GM19239 (cell line): ENCODE measurements at places on chromosomes 6 and 20.

DNA sequence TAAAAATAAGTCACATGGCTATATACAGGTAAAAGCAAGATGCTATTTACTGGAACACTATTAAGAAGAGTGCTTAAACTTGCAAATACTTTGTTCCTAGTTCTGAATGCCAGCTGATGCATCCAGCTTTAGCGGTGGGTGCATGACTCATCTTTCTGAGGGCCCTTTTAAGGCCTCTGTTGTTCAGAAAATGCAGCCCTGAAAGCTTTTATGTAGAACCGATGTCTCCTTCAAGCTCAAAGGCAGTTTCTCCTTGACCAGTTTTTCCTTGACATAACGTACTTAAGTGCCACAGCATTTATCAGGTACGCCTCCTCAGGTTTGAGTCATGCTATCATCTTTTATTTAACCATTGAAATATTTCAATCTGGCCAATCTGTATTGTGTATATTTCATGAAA is 82.8 kb downstream of the MLIP start:
- no peak for DNase-seq

DNA sequence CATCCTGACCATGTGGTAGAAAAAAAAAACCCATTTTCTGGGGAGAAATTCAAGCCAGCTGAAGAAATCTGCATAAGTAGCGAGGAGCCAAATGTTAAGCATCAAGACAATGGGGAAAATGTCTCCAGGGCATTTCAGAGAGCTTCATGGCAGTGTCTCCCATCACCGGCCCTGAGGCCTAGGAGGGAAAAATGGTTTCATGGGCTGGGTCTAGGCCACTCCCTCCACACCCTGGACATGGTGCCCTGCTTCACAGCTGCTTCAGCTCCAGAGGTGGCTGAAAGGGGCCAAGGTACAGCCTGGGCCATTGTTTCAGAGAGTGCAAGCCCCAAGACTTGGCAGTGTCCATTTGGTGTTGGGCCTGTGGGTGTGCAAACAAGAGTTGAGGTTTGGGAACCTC is 34.4 kb upstream of the B3GAT2 start:
- no peak for DNase-seq

DNA sequence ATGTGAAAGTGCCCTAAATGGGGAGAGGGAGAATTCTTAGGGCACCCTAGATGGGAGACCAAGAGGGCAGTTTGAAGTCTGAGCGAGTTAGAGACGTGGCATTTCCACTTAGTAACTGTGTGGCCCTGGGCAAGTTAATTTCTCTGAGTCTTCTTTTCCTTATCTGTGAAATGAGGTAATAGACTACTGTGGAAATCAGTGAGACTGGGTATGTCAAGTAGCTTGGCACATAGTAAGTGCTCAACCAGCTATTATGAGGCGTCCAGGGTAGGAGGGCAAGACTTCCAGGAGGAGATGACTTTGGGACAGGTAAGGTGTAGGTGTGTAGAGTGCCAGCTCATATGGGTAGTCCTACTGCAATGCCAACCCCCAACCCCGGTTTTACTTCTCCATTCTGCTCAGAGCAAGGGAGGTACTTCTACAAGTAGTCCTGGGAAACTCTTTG is 770 bp downstream of the KIF3B start:
- DNase-seq: peak; percentile 66

GRCh38 chr20:8094415-8094818 is 37.6 kb upstream of the PLCB1 start:
- DNase-seq: no peak

DNA sequence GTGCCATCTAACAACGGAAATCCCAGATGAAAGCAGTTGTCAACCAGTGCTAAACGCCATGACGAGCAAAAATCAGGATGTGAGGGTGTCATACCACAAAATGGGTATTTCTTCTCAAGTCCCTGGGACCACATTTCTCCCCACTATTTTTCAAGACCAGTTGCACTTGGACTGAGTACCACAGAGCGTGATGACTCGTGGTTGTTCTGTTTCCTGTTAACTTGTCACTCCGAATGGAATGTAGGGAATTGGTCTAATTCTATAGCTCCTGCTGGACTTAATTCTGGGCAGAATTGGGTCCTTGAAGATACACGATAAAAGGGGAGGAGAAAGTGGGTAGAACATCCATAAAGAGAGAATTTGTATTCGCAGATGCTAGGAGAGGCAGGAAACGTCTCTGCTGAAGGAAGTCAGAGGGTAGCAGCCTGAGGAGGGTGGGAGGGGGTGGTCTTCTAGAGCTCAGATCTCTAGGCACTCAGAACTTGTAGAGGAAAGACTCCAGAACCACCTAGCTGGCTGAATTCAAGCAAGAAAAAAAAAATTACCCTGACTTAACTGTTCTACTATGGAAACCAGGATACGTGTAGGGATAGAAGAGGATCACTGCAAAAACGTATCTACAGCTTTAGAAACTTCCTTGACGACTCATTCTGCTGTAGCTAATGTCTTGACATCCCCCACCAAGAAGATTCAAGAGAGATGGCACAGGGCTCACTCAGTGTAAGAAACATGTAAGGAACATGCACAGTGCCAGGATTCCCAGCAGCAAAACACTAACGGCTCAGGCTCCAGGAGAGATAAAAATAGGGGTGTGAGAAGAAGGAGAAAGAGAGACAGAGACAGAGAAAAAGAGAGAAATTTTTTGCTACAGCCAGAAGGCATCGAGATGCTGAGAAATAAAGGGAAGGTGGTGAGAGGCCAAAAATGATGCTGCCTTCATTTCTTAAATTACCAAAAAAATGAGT is 494.7 kb downstream of the CD83 start:
- no peak for DNase-seq

- DNase-seq: no peak
Measured at GRCh38 chr6:38646166-38646878, 6.6 kb upstream of the BTBD9 start.

GRCh38 chr6:156191895-156192294 is 585.3 kb upstream of the ARID1B start:
- DNase-seq: no peak

DNA sequence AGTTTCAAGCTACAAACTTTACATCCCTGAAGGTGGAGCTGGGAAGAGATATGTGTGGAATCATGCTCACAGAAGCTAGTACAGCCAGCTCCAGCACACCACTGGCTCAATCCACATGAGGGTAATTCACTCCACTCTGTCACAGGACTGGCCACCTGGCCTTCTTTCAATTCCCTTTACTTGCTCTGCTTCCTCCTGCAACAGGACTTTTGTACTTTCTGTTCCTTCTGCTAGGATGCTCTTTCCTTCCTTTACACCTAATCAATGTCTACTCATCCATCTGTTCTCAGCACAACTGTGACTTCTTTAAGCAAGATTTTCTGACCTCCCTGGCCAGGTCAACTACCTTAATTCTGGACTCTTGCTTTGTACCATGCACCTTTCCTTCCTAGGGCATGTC is 39.4 kb upstream of the MYB start:
- DNase-seq: no peak

DNA sequence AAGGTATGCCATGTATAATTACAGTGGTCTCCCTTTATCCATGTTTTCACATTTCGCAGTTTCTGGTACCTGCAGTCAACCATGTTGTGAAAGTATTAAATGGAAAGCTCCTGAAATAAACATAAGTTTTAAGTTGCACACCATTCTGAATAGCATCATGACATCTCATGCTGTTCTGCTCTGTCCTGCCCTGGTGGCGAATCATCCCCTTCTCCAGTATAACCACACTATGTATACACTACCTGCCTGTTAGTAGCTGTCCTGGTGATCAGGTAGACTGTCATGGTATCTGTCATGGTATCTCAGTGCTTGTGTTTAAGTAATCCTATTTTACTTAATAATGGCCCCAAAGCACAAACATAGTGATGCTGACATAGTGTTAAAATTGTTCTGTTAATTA is 97.1 kb downstream of the ZFAND3 start:
- DNase-seq: no peak

DNA sequence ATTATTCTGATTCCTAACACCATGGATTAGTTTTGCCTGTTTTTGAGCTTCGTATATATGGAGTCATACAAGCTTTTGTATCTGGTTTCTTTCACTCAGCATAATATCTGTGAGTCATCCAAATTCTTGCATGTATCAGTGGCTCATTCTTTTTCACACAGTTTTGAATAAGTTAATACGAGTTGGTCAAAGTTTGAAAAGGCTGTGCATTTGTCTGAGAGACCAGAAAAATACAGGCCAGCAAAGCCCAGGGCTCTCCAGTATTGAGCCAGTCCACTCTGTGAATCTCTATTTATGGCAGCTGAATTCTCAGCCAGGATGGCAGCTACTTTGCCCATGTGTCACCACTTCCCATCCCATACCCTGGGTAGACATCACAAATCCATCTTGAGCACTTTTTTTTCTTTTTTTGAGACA is 7.2 kb upstream of the CHMP4B start:
- DNase-seq: no peak

DNA sequence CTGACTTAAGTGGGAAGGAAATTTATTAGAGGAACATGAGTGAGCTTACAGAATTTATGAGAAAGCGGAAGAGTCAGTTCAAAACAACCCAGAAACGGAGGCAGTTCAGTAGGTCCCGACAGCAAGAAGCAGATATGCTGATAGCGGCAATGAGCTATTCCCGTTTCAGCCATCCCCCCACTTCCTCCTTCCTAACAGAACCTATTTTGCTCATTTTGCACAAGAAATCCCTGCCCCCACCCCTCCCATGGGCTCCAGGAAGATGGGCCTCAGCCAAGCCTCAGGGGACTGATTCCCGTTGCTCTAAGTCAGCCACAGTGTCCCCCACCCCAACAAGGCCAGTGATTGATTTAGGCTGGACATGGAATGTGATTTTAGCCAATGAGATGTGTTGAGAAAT is 157.5 kb downstream of the CEBPB start:
- DNase-seq: no peak

- no peak for DNase-seq
Measured at GRCh38 chr6:70103798-70104197, 199.1 kb downstream of the COL9A1 start.

GRCh38 chr20:5642155-5642981 is 107.8 kb upstream of the SHLD1 start:
- no peak for DNase-seq

DNA sequence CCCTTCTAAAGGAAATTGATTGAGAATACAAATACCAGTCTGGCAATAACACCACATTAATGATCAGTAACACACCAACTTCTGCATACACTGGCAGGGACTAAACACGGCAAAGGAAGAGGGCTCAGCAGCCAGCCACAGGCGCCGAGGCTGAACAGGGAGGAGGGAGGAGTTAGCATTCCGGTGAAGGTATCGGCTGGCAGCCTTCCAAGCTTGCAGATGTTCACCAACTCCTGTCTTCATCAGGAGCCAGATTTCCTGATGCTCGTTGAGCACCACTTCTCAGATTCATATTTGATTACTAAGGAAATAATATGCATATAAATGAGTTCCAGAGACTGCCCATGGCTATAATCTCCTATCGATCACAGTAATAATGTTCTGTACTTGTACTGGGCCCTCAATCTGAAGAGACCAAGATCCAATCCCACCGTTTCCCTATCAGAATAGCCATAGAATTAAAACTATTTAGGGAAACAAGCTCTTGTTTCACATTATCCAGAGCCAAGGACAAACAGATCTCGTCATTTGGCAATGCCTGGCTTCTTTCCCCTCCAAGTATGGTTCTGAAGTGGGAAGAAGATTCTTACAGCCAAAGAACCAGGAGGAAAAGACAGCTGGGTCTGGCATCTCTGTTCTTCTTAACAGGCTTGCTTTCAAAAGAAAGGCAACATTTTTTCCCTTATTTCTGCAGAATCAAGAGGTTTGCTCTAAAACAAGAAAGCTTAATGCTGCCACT is 42.2 kb downstream of the GFOD1 start:
- no peak for DNase-seq
